ENCODE measurements at places on chromosomes 5 and 9.

DNA sequence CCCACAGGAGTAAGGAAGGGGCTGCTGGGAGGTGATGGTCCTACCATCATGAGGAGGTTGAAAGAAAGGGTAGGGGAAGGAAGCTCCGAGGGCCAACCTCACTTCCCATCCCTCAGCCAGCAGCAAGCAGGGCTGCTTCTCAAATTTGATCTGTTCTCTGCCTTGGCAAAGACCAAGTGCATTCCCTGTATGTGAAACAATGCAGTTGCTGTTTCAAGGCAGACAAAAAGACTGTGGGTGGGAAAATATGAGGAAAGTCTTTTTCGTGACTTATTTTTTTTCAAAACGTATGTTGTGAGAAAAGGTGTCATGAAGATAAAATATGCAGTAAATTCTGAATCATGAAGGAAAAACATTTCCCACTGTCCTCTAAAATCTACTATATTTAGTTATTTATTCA lies 165.9 kb downstream of the ARSB start:
- DNase-seq, result no peak

DNA sequence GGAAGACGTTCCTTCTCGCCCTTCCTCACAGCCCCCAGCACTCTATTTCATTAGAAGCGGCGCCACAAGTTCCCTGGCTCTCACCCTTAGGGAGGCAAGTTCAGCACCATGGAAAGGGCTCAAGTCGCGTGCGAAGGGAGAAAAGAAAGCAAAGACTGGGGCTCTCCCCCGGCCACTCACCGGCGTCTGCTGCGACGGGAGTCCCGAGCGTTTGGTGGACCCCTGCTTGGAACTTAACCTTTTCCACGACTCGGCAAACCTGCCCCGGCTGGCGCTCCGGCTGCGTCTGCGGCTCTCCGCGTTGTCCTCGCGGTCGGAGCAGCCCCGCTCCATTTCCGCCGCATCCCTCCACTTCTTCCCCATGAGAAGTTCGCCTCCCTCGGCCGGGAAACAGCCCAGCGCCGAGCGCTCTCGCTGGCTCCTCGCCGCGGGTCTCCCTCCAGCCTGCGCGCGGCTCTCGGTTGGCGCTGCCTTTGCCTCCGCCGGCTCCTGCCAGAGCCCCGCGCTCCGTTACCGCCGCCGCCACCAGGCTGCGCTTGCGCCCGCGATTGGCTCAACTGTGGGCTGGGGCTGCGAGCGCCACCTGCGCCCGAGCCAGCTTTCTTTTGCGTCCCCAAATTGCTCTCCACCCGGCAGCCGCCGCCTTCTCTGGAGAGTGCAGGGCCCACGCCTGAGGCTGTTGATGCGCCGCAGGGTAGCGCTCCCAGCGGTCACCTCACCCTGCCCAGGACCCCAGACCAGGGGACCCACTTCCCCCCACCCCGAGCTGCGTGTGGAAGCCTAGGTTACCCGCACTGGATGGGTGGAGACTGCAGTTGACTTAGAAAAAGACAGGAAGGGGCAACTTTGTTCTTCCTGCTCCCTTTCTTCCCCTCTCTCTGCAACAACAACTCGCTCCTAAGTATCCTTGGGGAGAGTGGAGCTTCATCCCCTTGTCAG lies 321.6 kb downstream of the CEMIP2 start:
- DNase-seq, result peak; percentile 26

- no peak for DNase-seq
Measured at GRCh38 chr5:59620535-59621212, 272.9 kb downstream of the PDE4D start.

DNA sequence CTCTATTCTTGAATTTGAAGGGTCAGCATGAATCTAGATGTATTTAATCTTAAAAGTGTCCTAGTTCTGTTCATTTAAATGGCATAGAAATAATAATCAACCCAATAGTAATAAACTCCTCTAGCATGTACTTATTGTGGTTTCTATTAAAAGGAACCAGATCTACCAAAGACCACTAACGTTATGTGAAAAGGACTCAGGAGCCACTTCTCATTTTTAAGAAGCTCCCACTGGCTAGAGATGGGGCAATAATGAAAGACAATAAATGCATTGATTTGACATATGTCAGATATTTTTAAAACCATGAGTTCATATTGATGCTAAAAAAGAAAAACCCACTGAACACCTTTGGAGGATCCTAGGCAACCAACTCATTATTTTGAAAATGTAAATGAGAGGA lies 191.9 kb downstream of the ATP10B start:
- no peak for DNase-seq

GRCh38 chr5:128436749-128437188 lies 101.3 kb downstream of the FBN2 start:
- DNase-seq, result no peak

DNA sequence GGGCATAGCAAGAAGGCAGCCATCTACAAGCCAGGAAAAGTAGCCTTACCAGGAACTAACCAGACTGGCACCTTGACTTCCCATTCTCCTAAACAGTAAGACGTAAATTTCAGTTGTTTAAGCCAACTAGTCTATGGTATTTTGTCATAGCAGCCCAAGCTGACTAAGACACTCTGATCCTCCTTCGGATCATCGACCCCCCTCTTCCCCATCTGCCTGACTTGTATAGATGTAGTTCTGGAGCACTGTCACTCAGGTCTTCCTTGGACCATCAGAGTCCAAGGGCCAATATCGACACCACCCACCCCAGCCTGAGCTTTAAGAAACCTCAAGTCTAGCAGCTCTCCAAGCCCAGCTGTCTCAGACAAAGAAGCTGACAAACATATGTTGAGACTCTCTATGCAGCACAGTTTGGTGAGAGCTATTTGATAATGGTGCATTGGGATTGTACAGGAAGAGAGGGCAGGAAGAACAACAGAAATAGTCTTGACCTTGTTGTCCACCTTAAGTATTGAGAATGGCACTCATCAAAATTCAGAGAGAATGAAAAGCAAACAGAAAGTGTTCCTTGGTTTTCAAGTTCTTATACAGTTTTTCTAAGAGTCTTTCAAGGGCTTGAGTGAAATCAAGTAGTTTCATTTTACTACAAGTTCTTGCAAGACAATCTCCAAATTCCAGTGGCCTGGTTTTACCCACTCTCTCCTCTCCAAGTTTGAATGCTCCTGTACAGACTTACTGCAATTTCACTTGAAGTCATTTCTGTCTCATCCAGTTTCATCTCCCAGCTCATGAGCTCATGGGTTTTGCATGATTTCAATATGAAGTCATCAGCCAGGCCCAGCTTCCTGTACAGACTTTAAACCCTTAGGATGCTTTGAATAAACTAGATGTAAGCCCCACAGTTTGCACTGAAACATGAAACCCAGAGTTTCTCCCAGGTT lies 122.3 kb upstream of the RAI14 start:
- DNase-seq, result no peak

- no peak for DNase-seq
Measured at GRCh38 chr5:138160706-138161105, 17.7 kb downstream of the BRD8 start.

DNA sequence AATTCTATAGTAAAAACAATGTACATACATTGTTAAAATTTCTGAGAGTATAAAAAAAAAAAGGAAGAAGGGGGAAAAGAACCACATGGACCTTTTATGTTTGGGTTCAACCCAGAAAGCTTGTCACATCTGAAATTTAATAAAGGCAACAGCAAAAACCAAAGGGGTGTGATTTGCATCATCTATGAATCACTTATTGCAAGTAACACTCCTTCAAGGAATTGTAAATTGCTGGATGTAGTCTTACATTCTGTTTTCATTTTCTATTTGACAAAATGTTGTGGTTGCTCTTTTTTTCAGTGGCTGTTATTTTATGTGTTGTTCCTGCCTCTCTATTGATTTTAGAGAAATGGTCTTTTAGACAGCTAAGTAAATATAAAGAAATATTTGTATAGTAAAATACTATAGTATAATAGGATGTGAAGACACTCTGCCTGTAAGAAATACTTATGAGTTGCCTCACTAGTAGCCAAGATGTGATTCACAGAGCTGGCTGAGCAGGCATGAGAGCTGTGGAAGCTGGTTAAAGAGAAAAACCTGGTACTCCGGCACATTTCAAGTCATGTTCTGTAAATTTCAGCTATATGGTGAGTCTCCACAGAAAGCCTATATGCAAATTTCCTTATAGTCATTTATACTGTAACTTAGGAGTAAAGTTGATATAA lies 131.1 kb upstream of the CNTLN start:
- no peak for DNase-seq

DNA sequence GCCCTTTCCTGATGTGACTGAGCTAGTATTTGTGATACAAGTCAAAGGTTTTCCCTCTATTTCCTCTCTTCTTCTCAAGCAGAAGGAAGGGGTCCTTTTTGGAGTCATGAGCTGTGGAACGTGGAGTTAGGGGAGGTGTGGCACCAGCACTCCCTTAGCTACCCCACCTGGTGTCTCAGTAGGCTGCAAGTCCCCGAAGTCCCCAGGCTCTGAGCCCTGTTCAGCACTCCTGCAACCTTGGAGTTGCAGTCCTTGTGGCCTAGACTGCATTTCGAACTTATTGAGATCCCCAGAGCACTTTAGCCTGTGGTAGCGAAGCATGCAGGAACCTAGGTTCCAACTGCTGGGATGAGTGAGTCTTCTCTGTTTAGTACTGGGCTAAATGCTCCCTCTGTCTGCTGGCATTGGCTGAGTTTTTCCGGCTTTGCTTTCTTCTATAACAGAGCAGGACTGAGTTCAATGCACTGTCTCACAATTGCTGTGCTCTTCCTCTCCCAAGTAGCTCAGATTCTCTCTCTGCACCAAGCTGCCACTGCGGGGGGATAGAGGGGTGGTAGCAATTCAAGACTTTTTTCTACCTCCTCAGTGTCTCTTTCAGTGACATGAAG lies 600.7 kb upstream of the CDH9 start:
- DNase-seq, result no peak

- no peak for DNase-seq
Measured at GRCh38 chr5:170885256-170885655, 23.4 kb downstream of the RANBP17 start.

DNA sequence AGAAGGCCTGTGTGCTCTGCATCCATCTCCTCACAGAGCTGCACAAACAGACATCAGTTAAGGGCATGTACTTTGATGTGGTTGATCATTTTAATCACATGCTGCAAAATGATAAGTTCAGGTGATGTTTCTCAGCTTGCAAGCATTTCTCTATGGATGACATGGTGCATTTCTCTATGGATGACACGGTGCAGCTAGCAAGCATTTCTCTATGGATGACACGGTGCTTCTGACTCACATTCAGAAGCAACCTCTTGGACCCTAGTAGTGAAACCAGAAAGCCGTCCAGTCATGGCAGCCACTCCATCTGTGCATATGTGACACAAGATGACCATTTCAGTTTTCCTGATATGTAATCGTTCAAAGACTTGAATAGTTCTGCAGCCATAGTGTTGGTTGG lies 24.1 kb upstream of the RNF20 start:
- no peak for DNase-seq

GRCh38 chr9:103899866-103900265 lies 194.2 kb upstream of the SMC2 start:
- DNase-seq, result no peak

GRCh38 chr5:149841851-149842793 lies 102.5 kb downstream of the PDE6A start:
- DNase-seq, result no peak

DNA sequence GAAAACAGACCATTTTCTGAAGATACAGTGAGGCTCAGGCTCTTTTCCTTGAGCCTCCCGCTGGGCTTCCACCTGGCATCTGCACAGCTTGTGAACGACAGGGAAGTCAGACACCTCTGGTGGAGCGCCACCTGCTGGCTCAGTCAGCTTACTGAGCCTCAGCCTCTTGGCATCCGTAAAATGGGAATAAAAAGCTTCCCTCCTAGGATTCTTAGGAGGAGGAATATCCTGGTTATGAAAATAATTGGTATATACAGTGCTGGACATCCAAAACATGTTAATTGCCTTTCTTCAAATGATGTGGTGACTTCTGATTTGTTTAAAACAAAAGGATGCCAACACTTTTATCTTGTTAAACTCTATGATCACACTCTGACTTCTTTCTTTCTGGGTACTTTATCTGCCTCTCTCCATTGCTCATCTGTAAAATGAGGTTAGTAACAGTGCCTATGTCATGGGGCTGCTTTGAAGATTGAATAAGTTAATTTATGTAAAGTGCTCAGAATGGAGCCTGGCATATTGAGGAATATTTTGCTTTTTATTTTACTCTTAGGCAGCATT lies 67.5 kb downstream of the MAMDC2 start:
- peak; percentile 88 for DNase-seq

GRCh38 chr5:60634051-60634450 lies 65.9 kb downstream of the DEPDC1B start:
- DNase-seq, result no peak

DNA sequence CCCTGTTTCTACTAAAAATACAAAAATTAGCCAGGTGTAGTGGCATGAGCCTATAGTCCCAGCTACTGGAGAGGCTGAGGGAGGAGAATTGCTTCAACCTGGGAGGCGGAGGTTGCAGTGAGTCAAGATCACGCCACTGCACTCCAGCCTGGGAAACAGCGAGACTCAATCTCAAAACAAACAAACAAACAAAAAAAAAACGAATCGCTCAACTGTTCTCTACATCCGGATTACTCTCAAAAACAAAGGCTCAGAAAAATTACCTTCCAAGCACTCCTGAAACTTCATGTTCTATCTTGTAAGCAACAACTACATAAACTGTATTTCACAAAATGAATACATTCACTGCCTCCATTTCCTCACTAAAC lies 14.0 kb downstream of the UBAP2 start:
- no peak for DNase-seq

DNA sequence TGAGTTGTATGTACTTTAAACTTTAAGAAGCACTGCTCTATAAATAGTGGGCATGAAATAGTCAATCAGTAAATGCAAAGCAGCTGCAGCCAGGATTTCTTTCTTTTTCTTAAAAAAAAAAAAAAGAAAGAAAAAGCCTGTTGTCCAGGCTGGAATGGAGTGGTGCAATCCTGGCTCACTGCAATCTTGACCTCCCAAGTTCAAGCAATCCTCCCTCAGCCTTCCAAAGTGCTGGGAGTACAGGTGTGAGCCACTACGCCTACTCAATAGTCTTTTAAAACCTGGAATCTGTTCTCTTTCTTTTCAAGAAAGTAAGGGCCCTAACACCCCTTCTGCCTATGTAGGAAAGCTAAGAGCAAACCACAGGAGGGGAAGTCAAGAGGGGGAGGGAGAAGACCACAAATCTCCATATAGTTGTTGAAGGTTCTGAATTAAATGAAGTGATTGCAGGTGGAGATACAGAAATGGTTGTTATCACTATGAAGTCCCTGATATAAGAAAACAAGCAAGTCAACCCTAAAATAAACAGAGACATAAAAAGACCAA lies 20.6 kb upstream of the TPD52L3 start:
- no peak for DNase-seq
